GM23248 (cell line): ENCODE measurements at places on chromosomes 11 and 22. TPM values are rescaled to one million over a fixed set of nuclear protein-coding genes. Genes with fewer than 3 reads are reported as not detected.

Gene OR52L1
- not detected in 2 replicates for total RNA-seq

Gene OR51E2
- total RNA-seq = not detected in 2 replicates

Gene TRIM34
- 5.1 and 12.1 TPM in 2 replicates for total RNA-seq

Gene SHISAL1
- 1.5 and 2.2 TPM in 2 replicates for total RNA-seq

Gene CRYBB3
- total RNA-seq = not detected in 2 replicates

DNA sequence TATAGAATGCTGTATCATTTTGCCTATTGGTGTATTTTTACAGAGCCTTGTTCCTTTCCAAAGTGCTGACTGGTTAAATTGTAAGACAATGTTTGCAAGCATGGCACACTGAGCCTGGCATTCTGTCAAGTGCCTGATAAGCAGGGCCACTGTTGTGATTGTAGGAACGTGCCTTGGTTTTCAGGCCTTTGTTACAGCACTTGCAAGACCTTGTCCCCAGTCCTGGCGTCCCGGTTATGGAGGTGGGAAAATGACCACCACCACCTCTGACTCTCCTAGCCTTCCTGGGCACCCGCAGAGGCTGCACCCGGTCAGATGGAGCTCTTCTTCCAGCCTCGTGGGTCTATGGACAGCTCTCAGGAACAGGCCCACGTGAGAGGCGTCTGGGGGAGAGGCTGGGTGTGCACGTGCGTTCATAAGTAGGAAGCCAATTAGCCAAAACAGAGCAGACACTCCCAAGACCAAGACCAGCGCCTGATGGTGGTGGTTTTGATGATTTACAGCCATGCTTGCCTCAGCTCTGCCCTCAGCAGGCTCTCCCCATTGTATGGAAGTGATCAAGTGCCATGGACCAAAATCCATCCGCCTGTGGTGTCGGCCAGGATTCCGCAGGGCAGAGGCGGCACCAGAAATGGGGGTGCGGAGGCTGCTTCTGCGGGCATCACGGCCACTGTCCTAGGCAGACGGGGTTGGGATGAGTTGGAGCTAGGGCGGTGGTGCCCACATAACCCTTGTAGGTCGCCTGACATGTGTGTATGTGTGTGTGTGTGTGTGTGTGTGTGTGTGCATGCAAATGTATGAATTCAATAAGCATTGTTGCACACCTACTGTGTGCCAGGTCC is 89.8 kb downstream of the RTL6 start:
- DNase-seq = no peak

- no peak for DNase-seq
Measured at GRCh38 chr11:44727114-44727372, 281 bp downstream of the TSPAN18 start.

DNA sequence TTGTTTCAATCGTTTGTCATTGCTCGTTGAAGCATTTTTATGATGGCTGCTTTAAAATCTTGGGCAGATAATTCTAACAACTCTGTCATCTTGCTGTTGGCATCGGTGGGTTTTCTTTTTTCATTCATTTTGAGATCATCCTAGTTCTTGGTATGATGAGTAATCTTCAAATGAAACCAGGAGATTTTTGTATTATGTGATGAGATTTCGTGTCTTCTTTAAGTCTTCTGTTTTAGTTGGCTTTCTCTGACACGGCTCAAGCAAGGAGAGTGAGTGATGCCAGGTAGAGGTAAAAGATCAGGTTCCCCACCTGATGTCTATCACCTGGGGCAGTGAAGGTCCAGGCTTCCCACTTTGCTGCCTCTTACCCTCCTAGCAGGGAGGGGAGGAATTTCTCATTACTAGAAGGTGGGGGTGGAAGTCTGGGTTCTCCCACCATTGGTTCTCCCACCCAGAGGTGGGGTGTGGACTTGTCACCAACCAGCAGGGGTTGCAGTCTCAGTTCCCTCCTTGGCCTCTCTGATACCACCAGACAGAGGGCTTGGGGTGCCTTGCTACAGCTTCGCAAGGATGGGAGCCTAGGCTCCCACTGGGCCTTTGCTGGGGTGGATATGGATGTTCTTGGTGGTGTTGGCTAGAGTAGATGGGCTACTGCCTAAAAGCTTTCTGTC is 12.9 kb downstream of the CDC45 start:
- DNase-seq = no peak
